Daoy (cell line): ENCODE measurements at places on chromosomes 6 and 20. TPM values are rescaled to one million over a fixed set of nuclear protein-coding genes. Genes with fewer than 3 reads are reported as not detected.

Gene FUT9
- total RNA-seq, result under 0.01 and 0.03 TPM in 2 replicates

Gene ENPP5
- 1.3 and 2.5 TPM in 2 replicates for total RNA-seq

Gene ESR1
- total RNA-seq, result not detected in 2 replicates

Gene SPO11
- not detected in 2 replicates for total RNA-seq

Gene AKAP12
- 380 and 396 TPM in 2 replicates for total RNA-seq

Gene DDO
- 1.2 and 1.9 TPM in 2 replicates for total RNA-seq

Gene C20orf144
- total RNA-seq, result not detected in 2 replicates

Gene PPIL6
- 3.8 and 4.5 TPM in 2 replicates for total RNA-seq

Gene TRAPPC3L
- not detected in 2 replicates for total RNA-seq

- DNase-seq, result no peak
Measured at GRCh38 chr20:3900187-3900604, 11.0 kb downstream of the PANK2 start.

GRCh38 chr6:151276112-151276740 is 36.5 kb downstream of the AKAP12 start:
- DNase-seq, result no peak

DNA sequence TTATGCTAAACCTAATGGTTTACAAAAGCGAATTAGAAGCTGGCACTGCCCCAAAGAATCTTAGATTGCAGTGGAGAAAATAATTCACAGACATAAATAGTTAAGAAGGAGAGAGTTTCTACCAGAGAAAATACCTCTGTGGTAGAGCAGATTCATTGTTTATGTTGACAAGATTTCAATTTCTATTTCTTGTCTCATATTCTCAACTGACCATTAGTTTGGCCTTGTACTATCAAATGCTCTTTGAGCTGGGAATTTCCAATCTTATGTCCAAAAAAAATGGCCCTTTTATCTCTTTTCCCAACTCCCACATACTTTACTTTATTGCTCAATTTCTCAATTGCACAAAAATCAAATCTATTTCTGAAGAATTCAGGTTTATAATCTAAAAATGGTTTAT is 804.1 kb upstream of the CITED2 start:
- DNase-seq, result no peak

DNA sequence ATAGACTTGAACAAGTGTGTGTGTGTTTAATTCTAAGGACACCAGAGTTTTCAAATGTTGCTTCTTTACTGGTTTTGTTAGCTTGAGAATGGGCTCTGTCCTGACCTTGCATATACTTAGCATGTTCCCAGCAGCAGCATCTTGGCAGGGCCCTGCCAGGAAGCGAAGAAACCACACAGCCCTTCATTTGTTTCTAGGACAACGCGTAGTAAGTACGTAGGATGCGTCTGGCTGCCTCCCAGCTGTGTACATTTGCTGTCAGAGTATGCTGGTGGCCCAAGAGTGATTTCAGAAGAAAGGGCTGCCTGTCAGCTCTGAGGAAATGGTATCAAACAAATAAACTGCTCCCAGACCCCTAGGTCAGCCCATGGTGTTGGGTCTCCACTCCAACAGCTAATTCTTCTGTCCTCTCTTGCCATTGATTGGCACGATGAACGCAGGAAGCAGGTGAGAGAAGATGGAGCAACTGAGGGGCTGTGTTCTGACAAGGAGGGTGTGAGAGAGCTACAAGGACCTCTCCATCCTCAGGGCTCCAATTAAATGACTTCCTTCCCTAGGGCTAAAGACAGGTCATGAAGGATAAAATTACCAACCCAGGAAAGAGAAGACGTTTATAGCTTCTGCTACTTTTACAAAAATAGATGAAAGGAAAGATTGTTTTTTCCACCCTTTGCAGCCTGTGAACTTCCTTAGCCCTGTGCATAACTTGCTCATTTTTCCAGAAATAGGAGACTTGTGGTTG is 55.9 kb upstream of the HDDC2 start:
- DNase-seq, result peak; percentile 29

DNA sequence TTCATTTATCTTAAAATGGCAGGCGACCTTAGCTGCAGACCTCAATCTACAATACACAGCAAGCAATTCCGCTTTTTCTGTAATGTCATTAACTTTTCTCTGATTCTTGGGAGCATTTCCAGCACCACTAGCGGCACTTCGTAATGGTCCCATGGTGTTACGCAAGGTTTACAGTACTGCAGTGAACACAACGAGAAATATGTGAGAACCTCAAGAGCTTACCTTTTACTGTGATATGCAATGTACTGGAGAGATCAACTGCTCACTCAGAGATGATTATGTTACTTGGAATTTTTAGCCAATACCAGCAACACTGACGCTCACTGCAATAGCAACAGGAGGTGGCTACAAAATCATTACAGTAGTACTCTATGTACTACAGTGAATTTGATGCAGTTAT is 2.8 kb upstream of the CEP43 start:
- no peak for DNase-seq

DNA sequence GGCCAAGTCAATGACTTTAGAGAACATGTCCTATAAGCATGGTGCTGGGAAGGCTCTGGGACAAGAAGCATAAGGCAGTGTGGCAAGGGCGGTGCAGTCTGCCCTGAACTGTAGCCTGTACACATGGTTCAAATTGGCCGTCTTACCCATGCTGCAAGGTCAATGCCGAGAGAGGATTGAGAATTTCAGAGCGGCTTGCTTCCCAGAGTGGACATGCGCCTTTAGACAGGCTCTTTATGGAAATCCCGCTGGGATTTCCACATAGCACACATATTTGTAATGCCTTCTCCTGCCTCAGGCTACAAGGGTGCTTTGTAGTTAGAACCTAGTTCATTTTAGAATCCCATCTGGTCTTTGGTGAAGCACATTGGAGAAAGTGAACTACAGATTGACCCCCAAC is 36.1 kb upstream of the CEP162 start:
- no peak for DNase-seq

DNA sequence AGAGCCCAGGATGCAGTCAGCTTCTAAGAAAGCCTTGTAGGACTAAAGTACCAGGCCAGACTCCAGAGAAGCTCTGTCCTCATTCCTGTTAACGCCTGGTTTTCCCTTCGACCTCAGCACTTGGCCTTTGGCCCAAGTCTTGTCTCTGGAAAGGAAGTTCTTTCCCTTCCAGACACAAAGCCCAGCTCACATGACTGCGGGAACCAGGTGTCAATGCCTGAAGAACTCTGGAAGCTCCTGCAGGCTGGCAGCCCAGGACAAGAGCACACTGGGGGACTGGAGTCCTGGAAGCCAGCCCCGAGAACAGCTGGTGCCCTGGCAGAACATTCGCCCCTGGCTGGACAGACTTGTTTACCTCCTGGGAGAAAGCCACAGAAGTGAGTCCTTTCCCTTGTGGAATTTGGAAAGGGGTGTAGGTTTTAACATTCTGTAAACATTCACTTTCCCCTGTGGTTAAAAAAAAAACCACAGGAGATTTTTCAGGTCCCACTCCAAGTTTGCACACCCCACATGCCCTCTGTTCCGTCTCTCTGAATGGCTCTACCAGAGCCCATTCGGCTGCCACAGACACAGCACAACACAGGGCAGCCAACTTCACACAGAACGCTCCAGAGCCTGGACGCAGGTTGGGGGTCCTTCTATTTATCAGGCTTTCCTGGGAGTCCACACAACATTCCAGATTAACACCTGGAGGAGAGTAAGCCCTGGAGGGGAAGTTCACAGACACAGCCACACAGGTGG is 18.1 kb downstream of the ACSS1 start:
- DNase-seq, result peak; percentile 27

DNA sequence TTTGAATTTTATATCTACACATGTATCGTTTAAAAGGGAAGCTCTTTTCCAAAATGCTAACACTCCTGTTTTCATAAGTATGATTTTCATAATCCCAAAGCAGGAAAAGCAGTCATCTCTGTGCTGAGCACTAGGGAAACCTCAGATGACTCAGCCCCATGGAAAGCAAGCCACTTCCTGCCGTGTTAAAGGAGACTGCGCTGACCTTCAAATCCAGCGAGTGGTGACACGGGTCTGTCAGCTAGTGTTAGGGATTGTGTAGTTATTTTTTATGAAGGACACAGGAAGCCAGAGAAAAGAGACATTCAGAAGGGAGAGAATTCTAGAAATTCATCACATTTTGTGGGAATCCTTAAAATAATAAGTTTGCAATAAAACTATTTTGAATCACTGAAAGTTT is 57.0 kb upstream of the CD93 start:
- DNase-seq, result peak; percentile 91

GRCh38 chr6:152821525-152821924 is 70.9 kb downstream of the VIP start:
- DNase-seq, result no peak

GRCh38 chr6:53074347-53074746 is 9.1 kb downstream of the FBXO9 start:
- DNase-seq, result no peak

- peak; percentile 75 for DNase-seq
Measured at GRCh38 chr6:144158133-144158532, 7.8 kb downstream of the STX11 start.

DNA sequence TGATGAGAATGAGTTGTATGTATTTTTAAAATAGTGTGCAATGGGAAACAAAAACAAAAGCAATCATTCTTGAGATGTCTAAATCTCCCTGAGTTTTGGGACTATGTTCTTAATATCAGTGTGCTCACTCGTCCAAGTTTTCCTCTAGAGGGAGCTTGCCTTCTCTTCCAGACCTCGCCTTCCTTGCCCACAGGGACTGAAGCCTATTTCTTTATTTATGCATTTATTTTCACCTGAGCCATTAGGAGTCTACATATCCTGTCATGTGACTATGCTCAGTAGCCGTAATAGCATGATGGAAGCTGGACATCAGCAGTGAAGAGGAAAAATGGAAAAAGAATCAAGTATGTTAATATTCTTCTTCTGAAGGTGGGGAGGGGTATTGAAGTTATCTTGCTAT is 131.2 kb downstream of the SH3BGRL2 start:
- no peak for DNase-seq

GRCh38 chr6:17036065-17036393 is 65.8 kb upstream of the STMND1 start:
- no peak for DNase-seq

GRCh38 chr20:41141153-41141815 is 3.9 kb downstream of the PLCG1 start:
- no peak for DNase-seq

DNA sequence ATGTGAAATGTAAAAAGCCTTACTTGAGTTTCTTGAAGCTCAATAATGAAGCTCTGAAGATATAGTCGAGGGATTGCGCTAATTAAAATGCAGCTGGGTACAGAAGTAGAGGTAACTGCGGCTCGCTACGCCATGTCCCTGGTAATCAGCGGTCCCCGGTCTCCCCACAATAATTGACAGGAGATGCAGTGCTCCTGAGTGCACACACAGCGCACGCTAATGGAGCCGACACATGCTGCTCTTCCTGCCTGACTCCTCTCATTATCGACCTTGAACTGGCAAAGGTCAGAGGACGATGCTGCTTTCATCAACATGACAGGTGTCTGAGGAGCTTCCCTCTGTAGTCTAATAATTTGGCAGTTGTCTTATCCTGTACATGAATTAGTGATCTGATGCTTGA is 365.9 kb downstream of the RNF144B start:
- DNase-seq, result no peak

DNA sequence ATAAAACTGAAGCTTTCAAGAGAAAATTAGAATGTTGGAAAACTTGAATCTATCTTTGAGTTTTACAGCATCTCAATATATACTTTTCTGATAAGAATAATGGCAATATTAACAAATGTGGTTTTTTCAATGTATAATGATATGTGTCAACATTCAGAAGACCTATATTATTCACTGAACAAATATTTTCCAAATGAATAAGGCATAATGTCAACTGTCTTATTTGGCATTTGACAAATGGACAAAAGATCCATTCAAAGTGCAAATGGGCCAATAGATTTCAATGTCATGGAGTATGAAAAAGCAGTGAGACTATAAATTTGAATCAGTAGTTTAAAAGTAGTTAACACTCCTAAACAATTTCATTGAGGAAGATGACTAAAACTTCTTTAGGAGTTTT is 20.9 kb downstream of the LMBRD1 start:
- DNase-seq, result no peak

- DNase-seq, result no peak
Measured at GRCh38 chr6:113856375-113856624, 845 bp upstream of the MARCKS start.

GRCh38 chr6:5896476-5897200 is 110.1 kb downstream of the NRN1 start:
- DNase-seq, result no peak

DNA sequence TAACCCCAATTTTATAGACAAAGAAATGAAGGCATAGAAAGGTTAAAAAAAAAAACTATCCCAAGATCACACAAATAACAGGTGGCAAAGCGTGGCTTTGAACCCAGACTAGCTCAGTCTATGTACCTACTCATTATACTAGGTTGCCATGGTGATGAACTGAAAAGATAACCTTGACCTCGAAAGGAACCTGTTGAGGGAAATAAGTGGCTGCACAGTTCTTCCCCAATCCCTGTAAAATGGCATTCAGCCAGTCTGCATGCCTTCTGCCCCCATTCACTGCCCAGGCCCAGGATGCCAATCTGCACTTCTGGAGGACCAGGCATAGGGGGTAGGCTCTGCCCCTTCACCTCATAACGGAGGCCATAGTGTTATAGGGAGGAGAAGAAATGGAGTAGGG is 295.2 kb downstream of the PTPRT start:
- DNase-seq, result no peak

DNA sequence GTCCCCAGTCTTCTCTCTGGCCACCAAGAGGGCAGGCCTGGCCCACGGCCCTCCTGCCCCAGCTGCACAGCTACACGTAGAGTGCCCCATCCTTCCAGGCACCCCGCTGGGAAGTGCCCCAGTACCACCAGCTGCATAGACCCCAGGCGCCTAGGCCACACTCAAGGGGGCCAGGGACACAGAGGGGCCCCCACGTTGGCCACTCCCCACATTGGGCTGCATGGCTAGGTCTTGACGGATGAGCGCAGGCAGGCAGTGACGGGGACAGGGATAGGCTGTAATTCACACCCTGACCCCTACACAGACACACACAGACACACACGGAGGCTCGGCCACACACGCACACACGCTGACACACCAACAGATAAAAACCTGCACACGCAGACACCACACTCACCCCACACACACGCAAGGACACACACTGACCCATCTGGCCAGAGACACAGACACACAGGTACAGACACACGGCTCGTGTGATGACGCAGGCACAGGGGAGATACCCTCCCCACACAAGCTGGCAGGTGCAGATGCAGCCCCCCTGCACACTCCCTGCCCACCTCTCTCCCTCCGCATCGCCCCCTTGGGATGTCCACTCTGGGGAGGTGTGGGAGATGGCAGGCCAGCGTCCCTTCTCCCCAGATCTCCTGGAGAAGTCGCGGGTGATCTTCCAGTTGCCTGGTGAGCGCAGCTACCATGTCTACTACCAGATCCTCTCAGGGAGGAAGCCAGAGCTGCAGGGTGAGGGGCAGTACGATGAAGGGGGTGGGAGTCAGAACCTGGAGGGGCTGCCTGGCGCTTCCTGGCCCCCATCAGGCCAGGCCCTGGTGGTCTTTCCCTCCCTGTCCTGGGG is 30.0 kb downstream of the MYH7B start:
- no peak for DNase-seq

DNA sequence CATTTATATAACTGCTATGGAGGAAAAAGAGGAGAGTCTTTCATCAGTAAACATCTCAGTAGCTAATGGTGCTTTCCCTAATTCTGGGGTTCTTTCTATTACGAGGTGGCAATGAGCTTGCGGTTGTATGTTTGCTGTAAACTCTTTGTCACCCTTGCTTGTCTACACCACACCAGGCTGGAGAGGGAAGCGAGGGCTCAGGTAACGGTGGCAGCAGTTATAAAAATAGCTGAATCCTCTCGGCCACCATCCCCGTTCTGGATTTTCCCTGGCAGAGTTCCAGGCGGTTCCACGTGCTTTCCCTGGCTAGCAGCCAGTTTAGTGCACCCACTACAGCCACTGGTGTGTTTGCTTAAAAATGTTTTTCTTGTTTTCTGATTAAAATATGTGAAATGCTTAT is 39.0 kb downstream of the MAS1 start:
- peak; percentile 30 for DNase-seq
